NCI-H524 treated with DMSO at 0.1 percent for 48 hours (cell line): ENCODE measurements at places on chromosomes 13 and 19.

DNA sequence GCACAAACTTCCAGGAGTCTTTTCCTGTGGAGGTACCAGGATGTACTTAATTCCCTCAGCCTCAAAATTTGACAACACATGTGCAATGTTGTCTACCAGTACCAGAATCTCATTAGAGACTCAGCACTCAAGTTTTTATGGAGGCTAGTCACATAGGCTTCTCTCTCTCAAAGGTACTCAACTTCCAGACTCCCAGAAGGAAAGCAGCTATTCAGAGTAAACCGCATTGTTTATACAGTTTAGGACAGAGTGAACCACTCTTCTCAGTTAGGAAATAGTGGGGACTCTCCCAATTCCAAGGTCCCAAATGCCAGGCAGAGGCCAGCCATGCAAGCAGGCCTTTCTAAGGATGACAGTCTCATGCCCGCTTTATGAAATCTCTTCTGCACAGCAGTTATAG is 8.5 kb upstream of the C1QTNF9B start:
- no peak for DNase-seq

- no peak for DNase-seq
Observed at GRCh38 chr19:30942636-30943035, 406.6 kb downstream of the TSHZ3 start.

- DNase-seq = no peak
Observed at GRCh38 chr13:33015791-33016323, 366 bp upstream of the KL start.

DNA sequence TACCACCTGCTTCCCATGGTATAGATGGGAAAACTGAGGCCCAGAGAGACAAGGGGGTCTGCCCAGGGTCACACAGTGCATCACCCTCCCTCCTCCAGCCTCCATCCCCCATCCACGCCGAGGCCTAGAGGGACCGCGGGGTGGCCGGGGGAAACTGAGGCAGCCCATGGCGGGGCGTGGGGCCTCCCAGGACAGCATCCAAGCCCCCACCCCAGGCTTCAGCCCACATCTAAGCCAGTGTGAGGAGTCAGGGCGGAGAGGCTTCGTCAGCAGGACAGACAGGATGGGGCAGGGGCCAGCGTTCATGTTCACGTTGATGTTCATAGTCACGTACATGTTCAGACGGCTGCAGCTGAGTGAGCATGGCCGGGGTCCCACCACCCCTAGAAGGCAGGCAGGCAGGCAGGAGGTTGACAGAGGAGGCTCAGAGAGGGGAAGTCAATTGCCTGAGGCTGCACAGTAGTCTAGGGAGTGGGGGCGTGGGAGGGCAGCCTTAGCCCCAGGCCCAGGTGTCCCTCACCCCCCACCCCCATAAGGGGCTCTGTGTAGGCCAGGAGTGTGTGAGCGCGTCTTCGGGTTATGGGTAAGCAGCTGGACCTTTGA is 23.3 kb downstream of the SMIM24 start:
- no peak for DNase-seq

GRCh38 chr13:75467040-75467728 is 14.8 kb downstream of the TBC1D4 start:
- DNase-seq = no peak

DNA sequence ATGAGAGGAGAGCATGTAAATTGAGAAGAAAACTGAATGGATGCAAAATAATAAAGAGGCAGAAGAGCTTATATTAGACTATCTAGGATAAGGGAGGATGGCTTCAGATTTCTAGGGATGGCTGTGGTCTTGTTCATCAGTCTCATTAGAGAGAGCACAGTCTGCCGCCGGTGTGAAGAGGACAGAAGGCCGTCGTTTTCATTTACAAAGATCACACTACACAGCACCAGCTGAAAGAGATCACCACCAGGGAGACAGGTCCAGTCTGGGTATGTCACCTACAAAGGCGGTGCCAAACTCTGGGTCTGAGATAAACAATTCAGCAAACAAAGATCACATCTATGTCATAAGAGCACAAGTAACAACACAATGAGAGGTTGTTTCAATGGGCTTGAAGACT is 1222.3 kb upstream of the SLC10A2 start:
- no peak for DNase-seq

DNA sequence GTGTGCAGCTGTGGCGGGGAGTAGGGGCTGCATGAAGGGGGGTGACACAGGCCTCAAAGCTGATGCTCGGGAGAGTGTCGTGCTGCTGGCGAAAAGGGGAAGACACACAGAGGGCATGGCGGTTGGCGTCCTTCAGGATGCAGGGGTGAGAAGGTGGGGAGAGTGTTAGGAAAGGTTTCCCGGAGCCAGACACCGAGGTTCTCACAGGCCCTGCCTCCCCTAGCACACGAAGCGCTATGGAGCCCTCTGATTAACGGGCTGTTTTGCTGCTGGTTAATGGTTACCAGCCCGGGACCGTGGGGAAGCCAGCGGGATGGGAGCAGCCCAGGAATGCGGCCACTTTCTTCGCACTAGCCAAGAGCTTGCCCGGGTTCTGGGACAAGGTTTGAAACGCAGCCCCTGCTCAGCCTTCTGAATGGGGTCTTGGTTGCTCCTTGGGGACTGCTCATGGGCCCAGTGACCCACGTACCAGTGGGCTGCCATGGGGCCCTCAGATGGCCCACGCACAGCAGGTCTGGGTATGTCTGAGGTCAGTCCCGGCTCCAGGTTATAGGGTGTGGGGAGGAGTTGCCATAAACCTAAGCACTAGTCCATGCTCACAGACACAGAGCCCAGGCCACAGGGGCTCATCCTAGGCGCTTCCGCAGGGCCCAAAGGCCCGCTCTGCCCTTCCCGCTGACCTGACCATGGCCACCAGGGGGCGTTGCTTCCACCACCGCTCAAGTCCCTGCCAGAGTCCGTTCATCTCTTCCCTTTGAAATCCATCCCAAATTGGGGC is 31.3 kb upstream of the ISYNA1 start:
- DNase-seq = no peak

DNA sequence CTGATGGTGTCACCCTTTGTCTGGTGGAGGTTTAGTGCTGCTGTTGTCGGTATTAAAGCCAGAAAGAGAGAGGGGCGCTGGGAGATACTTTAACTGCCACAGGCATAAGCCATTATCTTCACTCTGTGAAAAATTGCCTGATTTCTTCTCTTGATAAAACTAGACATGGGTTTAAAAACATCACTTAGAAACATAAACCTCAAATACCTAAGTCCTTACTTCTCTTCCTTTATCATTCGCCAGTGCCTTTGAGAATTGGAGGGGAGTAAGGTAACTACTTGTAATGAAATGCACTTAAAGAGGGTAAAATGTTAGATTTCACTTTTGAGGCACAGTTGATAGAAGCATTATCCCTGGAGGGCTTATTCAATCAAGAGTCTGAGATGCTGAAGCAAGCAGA is 434.5 kb downstream of the OLFM4 start:
- no peak for DNase-seq

DNA sequence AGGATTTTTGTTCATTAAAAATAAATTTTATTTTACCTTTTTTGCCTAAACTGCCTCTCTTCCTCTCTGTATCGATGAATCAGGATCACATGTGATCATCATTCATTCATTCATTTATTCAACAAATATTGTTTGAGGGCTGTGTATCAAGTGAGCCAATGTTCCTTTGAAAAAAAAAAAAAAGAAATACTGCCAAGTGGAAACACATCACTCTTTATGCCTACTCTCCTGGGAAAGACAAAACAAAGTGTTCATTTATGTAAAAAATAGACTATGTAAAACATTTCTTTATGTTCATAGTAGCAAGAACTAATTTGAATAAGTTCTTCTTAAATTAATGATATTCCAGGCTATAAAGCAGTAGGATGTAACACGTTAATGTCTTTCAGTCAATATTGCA is 233.1 kb downstream of the POSTN start:
- DNase-seq = no peak

DNA sequence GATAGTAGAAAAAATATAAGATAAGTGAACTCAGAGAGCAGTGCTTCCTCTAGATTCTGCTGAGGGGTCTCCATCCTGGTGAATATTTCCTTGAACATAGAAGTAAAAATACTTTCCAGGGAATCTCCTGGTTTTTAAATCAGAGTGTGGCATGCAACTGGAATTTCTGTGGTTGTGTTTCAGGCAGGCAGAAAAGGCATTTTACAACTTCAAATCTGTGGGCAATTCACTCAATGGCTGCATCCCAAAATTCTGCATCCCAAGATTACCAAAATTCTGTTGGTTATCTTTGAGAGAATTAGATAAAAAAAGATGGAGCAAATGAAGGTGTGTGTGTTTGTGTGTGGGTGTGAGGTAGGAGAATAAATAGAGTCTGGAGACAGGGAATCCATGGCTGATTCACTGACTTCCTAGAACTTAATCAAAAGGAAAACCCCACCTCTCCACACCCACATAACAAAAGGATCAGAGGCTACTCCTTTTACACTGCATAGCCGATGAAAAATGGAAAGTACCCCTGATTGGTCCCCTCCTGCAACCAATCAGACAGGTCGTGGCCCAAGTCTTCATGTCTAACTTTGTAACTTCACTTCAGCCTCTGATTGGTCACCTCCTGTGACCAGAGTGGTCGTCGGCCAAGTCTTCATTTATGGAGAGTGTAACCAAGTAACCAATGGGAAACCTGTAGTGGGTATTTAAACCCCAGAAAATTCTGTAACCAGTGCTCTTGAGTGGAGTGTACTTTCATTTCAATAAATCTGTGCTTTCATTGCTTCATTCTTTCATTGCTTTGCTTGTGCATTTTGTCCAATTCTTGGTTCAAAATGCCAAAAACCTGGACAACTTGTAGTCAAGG is 112.8 kb downstream of the DLEU7 start:
- DNase-seq = no peak

GRCh38 chr13:49219647-49220035 is 497 bp upstream of the MLNR start:
- no peak for DNase-seq

GRCh38 chr19:15365264-15365663 is 14.3 kb downstream of the AKAP8 start:
- no peak for DNase-seq

- DNase-seq = no peak
Observed at GRCh38 chr19:56639217-56639616, 3.7 kb upstream of the SMIM17 start.

GRCh38 chr19:4374498-4375163 is 25.7 kb downstream of the SH3GL1 start:
- no peak for DNase-seq

DNA sequence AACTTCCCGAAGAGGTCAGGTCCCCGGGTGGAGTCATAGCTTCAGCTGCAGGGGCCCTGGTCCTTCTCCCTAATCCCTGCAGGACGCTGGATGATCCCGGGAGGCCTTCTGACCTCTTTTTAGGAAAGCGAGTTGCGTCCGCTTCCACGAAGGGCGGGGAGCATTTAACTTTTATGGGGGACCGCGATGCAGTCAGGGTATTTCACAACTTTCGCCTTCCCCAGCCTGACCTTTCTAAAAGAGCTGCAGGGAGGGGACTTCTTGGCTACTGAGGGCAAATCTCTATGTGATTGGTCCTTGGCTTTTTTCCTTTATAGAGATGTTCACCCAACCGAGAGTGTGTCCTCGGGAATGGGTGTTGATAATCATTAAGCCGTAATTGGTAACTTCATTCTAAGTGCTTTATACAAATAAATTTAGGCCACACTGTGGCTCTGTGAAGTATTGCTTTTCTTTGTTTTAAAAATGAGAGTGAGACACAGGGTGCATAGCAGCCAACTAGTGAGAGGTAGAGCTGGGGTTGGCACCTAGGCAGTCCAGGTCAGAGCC is 778 bp downstream of the ZNF230 start:
- DNase-seq = no peak

GRCh38 chr19:16420781-16421386 is 50.9 kb downstream of the EPS15L1 start:
- DNase-seq = no peak

- DNase-seq = no peak
Observed at GRCh38 chr13:104796581-104796980, 1730.4 kb upstream of the SLC10A2 start.

- no peak for DNase-seq
Observed at GRCh38 chr13:106490569-106491321, 44.7 kb downstream of the EFNB2 start.

- DNase-seq = no peak
Observed at GRCh38 chr13:35164324-35164932, 222.4 kb downstream of the NBEA start.

GRCh38 chr19:49906879-49907564 is 10.3 kb upstream of the IL4I1 start:
- no peak for DNase-seq

GRCh38 chr13:79806821-79807220 is 325.9 kb downstream of the NDFIP2 start:
- peak; percentile 50 for DNase-seq

DNA sequence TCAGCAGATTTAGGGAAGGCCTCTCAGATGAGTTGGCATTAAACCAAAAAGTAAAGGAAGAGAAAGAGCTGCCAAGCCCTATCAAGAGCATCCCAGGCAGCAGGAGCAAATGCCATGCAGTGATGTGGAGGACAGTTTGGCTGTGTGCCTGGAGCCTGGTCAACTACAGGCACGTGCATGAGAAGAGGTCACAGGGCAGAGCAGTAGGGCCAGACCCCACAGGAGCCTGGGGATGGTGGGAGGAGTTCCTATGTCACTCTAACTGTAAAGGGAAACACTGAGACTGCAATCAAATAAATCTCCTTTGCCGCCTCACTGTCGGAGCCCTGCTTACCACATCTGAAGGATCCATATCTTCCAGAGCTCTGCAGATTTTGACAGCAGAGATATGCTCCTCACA is 240.5 kb downstream of the ENOX1 start:
- DNase-seq = no peak

DNA sequence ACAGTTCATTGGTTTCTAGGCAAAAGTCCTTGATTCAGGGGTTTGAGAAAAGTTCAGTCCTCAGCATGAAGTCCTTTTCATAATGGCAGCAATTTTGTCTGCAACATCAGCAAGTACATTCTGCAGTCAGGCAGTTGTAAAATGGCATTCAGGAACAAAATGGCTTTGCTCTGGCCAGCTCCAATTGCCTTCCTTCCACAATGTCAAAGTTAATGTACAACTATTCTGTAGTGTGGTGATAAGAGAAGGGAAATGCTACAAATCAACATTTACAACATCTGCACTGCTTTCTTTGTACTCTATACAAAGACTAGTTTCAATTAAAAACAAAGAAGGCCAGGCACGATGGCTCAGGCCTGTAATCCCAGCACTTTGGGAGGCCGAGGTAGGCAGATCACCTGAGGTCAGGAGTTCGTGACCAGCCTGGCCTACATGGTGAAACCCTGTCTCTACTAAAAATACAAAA is 1.8 kb upstream of the NEK3 start:
- no peak for DNase-seq

GRCh38 chr19:16589917-16590316 is 17.7 kb upstream of the SLC35E1 start:
- DNase-seq = no peak

- DNase-seq = no peak
Observed at GRCh38 chr19:45395821-45396617, 8.8 kb downstream of the PPP1R13L start.

DNA sequence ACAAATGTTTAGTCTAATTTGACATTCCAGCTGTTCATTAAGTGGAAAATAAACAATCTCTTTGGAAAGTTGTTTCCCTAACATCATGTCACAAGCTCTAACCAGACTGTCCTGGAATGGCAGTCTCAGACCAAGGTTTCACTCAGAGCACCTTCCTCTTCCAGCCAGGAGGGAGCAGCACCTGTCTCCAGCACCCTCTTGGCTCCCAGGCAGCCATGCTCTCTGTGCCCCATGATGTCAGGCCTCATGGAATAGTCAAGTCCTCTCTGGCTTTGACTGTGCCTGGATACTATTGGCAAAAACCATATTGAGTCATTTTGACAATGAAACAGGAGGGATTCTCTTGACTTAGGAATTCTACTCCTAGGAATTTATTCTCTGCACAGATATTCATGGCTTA is 171.4 kb downstream of the OXGR1 start:
- no peak for DNase-seq
